Neuronal stem cell (in vitro differentiated cells): ENCODE measurements at places on chromosomes 5 and 9.

GRCh38 chr5:31413030-31413812 is 118.7 kb downstream of the DROSHA start:
- DNase-seq, result no peak

- DNase-seq, result peak; percentile 36
Measured at GRCh38 chr9:111298731-111299598, 31.1 kb downstream of the OR2K2 start.

DNA sequence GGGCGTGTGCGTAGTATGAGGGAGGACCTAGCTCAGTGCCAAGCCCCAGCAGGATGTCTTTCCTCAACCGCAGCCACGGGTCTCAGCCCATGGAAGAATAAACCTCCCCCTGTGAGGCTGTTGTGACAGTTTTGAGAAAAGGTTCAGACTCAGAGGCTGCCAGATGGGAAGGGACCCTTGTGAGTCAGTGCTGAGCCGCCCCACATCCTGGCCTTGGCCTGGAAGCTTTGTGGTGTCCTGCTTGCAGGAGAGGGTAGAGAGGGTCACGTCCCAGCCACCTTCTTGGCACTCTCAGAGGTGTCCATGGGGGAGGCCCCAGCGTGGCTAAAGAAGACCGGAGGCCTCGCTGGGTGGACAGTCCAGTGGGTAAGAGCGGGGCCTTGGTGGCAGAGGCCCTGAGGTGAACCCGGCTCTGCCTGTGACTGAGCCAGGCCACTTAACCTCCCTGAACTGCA is 2.8 kb downstream of the GRHPR start:
- no peak for DNase-seq

- no peak for DNase-seq
Measured at GRCh38 chr9:112605963-112606699, 111.8 kb downstream of the INIP start.
